ENCODE measurements at places on chromosomes 4 and X.

DNA sequence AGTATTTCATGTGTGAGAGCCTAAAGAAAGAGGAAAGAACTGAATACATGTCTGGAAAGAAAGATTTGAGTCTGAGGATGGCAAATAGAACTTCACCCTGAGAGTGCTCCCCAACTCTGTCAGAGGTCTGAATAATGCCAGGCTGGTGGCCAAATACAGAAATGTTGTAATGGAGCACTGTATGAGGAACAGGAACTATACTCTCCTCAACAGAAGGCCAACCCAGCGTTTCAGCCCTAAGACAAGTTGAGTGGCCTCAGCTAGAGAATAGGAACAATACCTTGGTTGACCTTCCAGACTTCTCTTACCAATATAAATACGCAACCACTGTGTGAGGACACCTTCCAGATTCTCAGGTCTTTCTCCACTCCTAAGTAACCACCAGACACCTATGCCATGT lies 94.5 kb upstream of the STIM2 start:
- DNase-seq: no peak

DNA sequence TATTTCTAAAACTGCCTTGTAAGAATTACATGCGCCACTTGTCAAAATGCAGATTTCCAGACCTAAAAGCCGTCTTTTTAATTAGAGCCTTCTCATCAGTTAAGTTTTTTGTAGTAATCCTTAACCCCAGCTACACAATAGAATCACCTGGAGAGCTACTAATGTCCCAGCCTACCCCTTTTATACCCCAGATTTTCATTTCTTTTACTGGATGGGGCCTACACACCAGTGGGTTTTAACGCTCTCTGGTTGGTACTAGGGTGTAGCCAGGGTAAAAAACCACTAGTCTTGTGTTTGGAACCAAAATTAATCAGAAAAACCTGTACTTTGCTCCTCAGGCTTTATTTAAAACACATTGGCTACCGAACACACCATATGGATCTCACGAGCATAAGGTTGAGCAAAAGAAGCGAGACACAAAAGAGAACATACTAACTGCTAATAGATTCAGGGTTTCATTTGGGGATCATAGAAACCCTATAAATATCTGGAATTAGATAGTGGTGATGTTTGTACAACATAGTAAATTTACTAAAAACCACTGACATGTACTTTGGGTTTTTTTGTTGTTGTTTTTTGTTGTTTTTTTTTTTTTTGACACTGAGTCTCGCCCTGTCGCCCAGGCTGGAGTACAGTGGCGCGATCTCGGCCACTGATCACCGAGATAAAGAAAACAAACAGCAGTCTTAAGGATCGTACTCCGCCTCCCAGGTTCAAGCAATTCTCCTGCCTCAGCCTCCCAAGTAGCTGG lies 30.6 kb downstream of the BBS12 start:
- DNase-seq: no peak

DNA sequence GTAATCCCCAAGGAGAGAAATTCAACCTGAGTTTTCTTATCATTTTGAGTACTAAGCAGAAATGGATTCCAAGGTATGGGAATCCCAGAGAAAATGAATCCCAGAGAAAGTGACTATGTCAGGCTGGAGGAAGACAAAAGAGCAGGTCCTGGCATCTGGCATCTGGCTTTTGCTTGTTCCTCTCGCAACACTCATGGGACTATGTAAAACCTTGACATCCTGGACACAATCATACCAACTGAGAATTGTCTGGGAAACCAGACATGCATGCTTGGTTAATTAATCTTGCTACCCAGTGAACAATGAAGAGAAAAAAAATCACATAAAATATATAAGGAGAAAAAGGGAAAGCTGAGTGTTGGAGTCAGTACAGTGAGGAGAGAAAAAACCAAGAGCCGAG lies 12.9 kb downstream of the DCAF8L1 start:
- DNase-seq: no peak

DNA sequence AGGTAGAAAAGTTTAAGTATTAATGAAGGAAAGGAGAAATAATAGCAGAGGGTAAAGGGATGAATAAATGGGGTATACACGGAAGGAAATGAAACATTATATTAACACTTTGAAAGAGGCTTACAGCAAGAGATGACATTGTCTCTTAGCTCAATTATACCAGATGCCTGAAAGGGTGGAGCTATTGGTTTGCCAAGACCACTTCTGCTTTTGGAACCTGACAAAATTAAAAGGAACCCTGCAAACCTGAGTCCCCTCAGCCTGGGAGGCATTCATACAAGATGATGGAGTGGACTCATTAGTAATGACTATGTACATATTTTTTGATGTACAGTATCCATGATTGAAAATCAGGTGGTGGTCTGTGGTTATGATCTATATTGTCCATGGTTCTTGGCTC lies 45.1 kb upstream of the HPF1 start:
- DNase-seq: no peak

Data from stimulated activated CD4-positive, alpha-beta T cell treated with anti-CD3 and anti-CD28 coated beads, Interleukin-12 subunit alpha, Interleukin-12 subunit beta, amount 100 ng/mL, for 24 hours (primary cell).